ENCODE measurements at places on chromosomes 1 and 21. TPM values are rescaled to one million over a fixed set of nuclear protein-coding genes. Genes with fewer than 3 reads are reported as not detected.
A peak's percentile ranks its signal among the peaks of the same experiment; 100 is the strongest.

DNA sequence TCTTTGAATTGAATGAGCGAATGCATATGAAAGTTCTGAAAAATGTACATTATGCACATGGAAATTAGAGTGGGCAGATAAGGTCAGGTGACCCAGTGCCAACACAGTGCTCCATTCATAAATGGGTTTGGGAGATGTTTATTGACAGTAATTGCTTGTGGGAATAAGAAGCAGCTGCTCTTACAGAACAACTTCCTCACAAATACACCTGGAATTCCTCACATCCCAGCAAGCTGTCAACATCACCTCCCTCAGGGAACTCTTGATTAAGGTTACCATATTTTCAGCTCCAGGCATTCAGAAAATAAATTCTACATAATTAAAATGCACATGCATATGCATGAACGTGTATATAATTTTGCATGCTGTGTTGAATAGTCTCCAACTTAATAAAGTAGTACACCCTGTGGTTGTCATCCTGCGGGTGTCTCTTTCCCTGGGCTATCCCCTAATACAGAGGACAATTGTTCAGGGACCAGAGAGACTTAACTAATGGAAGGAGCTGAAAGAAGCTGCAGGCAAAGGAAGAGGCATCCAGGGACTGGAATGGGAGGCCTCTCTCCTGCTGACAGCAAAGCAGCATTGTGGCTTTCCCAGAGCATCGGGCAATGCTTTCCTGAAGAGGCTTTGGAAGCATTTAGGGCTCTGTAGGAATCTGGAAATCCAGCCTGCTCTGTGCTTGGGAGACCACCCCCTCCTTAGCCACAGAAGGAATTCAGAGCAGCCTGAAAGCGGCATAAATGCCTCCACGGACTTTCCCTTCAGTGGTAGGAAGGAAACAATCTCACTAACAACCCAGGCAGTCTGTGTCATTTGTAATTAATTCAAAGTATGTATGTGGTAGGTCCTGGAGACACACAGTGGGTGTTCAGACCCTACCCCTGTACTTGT is 55.2 kb upstream of the GNG12 start:
- no peak for DNase-seq

GRCh38 chr21:24730661-24731060 is 876.6 kb downstream of the MRPL39 start:
- DNase-seq, result no peak

- no peak for DNase-seq
These were observed 158.0 kb upstream of the PROX1 start for GRCh38 chr1:213829780-213830179.

GRCh38 chr1:235933017-235933765 is 66.5 kb upstream of the LYST start:
- DNase-seq, result no peak

GRCh38 chr1:162033428-162033827 is 9.8 kb upstream of the OLFML2B start:
- no peak for DNase-seq

Gene CD5L
- total RNA-seq, result not detected

Gene TAS1R1
- total RNA-seq, result not detected

GRCh38 chr1:209607102-209607794 is 23.7 kb downstream of the CAMK1G start:
- peak; percentile 70 for DNase-seq

- DNase-seq, result peak; percentile 83
These were observed 9.0 kb downstream of the CLDN19 start for GRCh38 chr1:42730988-42731387.

- peak; percentile 83 for DNase-seq
These were observed 105.3 kb upstream of the SERBP1 start for GRCh38 chr1:67535474-67535873.

GRCh38 chr1:166172106-166172505 is 5.3 kb upstream of the FAM78B start:
- DNase-seq, result no peak

DNA sequence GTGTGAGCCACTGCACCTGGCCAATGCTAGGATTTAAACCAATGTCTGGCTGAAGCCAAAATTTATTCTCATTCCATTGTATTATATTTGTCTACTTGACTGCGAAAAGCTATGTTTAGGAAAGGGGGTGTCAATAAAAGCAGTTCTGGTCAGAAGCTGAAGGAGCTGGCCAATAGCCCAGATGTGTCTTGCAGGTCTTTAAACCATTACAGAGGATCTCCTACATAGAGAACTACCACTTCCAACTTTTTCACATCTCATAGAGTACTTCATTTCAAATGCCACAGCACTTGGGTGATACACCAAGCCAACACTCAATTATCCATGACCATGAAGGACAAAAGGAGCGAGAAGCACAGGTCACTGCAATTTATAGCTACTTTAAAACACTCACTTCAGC is 2.5 kb downstream of the SYT11 start:
- DNase-seq, result no peak

DNA sequence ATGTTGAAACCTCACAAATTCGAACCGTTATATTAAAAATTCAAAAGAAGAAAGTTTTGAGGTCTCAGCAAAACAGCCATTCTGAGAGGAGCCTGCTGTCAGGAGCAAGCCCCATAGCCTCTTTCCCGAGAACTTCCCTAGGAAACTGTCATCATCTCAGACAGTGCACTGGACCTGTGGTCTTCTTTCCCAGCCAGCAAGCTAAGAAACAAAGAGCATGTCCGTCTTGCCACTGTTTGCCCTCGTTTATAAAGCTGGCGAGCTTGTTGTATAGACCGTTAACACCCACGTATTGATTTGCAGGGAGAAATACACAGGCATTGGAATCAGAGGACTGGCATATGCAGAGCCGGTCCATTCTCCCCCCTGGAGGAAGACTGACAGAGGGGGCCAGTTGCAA is 407.0 kb downstream of the NPHP4 start:
- no peak for DNase-seq

Gene MAN1C1
- total RNA-seq, result 10.1 TPM

Gene SH3D21
- 33.0 TPM for total RNA-seq

Gene NCAM2
- total RNA-seq, result not detected

GRCh38 chr1:201766131-201766866 is 62.7 kb upstream of the IPO9 start:
- DNase-seq, result no peak

DNA sequence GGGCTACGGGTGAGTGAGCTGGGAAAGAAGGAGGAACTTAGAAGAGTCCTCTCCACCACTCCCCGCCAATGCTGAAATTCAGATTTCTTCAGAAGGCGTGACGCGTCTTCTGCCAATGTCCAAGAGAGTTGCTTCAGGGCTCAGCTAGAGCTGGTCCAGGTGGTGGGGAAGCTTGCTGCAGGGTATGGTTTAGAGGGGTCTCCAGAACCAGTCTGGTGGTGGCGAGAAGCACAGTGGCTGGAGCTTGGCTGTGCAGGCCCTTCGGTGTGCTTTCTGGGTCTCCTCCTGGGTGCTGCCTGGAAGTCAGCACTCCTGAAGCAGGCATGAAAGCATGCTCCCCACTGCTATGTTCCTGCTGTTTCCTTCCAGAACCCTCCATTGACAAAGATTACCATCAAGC is 387.2 kb downstream of the PTPRU start:
- no peak for DNase-seq

Gene MAEL
- total RNA-seq, result not detected

GRCh38 chr1:118985640-118986554 is 2.2 kb downstream of the TBX15 start:
- no peak for DNase-seq

GRCh38 chr1:214439352-214440119 is 111.9 kb downstream of the PTPN14 start:
- DNase-seq, result peak; percentile 79

GRCh38 chr1:243549108-243549507 is 293.3 kb downstream of the SDCCAG8 start:
- no peak for DNase-seq

- no peak for DNase-seq
These were observed 9.8 kb downstream of the OVGP1 start for GRCh38 chr1:111417755-111418154.

DNA sequence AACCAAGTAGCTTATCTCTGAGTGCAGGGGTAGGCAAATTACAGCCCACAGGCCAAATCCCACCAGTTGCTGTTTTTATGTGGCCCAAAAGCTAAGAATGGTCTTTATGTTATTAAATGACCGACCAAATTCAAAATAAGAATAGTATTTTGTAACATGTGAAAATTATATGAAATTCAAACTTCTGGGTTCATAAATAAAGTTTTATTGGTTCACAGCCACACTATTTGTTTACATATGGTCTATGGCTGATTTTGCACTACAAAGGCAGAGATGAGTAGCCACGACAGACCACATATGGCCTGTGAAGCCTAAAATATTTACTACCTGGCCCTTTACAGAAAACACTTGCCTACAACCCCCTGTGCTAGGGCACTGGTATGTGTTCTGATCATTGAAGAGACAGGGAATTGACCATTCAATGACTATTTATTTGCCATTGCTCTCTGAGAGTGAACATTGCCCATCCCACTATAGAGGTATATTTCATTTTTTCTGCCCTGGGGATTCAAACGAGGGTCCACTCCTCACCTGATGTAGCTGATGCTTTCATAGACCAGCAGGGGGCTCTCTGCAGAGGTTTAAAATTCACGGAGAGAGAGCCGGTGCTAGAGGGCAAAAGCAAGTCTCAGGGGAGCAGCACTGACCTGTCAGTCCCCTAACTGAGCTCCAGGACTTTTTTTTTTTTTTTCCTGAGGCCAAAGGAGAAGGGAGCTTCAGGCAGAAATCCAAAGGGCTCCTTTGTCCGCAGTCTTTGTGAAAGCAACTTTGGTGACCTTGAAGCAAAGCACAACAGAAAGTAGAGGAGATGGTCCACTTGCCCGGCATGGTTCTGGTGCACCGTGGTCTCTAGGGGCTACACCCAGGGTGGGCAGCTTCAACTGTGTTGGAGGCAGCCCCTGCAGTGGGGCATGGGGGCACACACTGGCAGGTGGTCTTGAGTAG is 7.3 kb upstream of the GNL2 start:
- peak; percentile 55 for DNase-seq

Gene CRB1
- 0.09 TPM for total RNA-seq

GRCh38 chr1:31666263-31666963 is 21.7 kb upstream of the PEF1 start:
- DNase-seq, result no peak

DNA sequence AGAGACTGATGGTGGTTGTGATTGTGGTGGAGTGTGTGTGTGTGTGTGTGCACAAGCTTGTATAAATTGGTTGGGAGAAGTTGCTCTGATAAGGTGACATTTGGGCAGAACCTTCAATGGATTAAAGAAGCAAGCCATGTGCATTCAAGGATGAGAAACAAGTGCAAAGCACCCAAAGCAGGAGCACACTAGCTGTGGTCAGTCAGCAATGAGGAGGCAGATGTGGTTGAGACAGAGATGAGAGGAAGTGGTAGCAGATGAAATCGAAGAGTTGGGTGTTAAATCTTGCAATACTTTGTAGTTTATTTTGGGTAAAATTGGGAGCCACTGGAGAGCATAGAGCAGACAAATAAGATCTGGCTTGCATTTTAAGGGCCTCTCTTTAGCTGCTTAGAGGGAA is 4.4 kb upstream of the PGBD5 start:
- no peak for DNase-seq

Gene IFI44L
- 52.1 TPM for total RNA-seq

DNA sequence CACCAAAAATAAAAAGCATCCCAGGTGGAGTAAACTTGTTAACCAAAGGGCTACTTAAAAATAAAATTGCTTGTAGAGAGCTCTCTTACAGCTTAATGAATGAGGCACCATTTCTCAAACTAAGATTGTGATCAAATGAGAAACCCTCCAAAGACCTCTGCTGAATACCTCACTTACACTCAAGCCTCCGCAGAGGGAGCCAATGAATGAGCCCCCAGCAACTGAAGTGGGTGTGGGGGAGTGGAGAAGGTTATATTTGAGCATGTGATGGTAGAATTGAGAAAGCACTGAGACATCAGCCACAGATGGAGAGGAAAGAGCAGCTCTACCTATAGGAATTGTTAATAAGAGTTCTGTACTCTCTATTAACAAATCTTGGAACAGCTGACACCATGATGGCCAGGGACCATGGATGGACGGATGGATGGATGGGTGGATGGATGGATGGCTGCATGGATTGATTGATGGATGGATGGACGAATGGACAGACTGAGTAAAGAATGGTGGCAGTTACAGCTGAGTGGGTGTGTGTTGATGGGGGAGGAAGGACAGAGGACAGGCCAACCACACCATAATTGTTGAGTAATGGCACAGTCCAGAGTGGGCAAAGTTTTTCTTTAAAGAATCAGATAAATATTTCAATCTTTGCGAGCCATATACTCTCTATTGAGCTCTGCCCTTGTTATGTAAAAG is 20.3 kb upstream of the TIAM1 start:
- DNase-seq, result peak; percentile 30

Gene PLA2G2D
- not detected for total RNA-seq

Gene ADGRL4
- not detected for total RNA-seq

Gene GNB1
- 669 TPM for total RNA-seq

GRCh38 chr1:222880587-222880986 is 65.7 kb downstream of the DISP1 start:
- peak; percentile 55 for DNase-seq

- no peak for DNase-seq
These were observed 52.4 kb upstream of the IGSF21 start for GRCh38 chr1:18055156-18055555.

Gene DISP3
- 0.58 TPM for total RNA-seq

GRCh38 chr21:34593954-34594531 is 20.9 kb downstream of the RCAN1 start:
- DNase-seq, result no peak

DNA sequence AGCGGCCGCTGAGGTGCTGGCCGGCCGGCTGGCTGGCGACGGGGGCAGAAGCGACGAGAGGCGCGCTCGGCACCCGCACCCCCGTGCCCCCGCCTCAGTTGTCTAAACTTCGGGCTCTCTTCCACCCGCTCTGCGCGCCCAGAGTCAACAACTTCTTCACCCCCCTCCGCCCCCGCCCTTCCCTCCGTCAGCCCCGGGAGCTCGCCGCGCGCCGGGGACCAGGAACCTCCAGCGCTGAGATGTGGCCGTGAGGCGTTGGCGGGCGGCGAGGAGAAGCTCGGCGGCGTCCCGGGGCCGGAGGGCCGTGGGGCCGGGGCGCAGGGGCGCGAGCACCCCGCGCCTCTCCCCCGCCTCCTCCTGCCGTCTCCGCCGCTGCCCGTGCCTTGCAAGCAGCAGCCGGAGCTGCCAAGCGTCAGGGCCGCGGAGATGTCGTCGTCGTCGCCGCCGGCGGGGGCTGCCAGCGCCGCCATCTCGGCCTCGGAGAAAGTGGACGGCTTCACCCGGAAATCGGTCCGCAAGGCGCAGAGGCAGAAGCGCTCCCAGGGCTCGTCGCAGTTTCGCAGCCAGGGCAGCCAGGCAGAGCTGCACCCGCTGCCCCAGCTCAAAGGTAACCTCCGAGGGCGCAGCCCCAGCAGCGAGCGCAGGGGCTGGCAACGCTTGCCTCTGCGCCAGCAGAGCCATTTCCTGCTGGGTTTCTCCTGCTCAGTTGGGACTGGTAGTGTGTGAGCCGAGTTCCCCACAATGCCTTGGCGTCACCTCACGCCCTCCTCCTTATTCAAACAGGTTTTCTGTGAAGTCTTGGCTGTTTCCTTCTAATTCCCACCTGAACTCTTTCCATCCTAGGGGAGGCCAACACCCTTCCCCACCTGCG is 710 bp downstream of the PPP2R5A start:
- DNase-seq, result peak; percentile 86

Gene ADORA1
- not detected for total RNA-seq
